HuH-7.5 (cell line): ENCODE measurements at places on chromosomes 5 and 9.

- DNase-seq: no peak
Measured at GRCh38 chr5:14410068-14410393, 171.6 kb upstream of the OTULINL start.

- no peak for DNase-seq
Measured at GRCh38 chr5:125057912-125058826, 311.7 kb upstream of the ZNF608 start.

DNA sequence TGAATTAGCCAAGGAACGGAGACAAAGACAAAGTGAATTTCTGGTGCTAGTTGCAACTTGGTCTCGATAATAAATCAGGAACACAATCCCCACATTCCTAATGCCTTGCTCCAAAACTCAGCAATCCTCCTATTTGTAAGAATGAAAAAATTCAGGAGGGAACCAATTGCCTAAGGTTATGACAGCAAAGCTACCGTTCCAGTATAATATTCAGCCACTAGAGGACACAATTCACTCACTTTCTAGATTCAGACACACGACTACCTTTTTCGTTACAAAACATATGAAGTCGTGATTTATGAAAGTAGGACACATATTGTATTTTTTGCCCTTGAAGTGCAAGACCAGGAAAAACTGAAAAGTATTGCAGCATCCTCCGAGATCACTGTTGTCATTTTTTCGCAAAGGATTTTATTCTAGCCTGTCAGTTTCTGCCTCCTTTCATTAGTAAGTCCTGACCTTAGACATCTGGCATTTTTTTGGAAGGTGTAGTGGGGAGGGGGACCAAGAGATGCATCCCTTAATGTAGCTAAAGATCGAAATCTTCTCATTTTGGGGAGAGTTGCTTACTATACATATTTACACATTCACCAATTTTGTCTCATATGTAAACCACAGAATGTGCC is 133.1 kb downstream of the DOCK8 start:
- peak; percentile 14 for DNase-seq

DNA sequence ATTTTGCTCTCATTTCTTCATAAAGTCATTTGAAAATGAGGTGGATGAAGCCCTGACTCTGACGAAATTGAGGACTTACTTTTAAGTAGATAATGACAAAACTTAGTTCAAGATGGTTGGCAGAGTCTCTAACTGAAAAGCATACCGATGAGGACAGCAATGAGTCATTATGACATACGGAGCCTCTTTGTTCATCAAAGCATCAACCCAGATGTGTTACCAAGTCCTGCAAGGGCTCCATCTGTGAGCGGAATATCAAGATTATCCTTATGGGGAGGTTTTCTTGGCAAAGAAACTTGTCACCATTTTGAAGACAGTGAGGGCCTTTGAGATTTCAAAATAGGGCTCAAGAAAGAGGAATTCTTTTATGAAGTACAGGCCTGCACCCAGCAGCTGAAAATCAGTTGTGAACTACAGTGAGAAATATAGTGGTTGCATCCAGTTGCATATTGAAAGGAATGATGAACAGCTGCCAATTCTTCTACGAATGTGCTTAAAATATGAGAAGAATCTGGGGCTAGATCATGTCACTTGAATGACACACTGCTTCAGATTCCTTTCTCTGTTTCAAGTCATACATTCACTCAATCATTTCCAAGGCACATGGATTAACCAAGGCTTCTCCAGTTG is 86.6 kb upstream of the SLC24A2 start:
- DNase-seq: no peak

DNA sequence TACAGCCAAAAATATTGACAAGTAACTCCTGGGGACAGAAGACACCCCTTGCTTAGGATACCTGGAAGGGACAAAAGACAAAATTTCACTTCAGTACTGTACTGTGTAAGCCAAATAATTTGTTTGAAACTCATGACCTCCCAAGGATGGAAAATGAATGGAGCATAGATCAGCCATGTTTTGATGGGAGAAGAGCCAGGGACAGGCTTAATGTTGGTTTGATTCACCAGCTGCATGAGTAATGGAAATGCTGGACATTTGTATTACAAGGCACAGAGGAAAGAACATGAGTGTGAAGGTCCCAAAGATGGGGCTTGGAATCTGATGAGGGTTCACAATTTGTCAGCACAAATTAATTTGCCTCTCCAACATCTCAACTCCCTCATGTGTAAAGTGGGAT is 122.8 kb downstream of the ENC1 start:
- DNase-seq: no peak

- no peak for DNase-seq
Measured at GRCh38 chr5:51495672-51496071, 112.4 kb downstream of the ISL1 start.

DNA sequence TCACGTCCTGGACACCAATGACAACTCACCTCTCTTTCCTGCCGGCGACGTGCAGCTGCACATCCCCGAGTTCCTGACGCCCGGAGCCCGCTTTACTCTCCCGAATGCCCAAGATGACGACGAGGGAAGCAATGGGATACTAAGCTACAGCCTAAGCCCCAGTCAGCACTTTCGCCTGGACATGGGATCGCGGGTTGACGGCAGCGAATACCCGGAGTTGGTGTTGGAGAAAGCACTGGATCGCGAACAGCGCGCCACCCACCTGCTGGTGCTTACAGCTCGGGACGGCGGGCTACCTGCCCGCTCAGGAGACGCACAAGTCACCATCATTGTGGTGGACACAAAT is 1.1 kb downstream of the PCDHAC1 start:
- no peak for DNase-seq
